SHP77 treated with DMSO at 0.1 percent for 48 hours (cell line): ENCODE measurements at places on chromosomes 12 and 14.

DNA sequence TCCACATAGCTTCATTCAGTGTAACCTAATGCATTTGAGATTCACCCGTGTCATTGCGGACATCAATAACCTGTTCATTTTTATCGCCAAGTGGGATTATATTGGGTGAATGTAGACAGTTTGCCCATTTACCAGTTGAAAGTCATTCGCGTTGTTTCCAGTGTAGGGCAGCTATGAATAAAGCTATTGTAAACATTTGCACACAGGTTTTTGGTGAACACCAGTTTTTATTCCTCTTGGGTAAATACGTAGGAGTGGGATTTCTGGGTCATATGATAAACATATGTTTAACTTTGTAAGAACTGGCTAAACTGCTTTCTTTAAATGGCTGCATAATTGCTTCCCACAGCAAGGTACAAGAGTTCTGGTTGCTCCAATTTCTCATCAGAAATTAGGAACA is 33.6 kb downstream of the C14orf132 start:
- DNase-seq, result no peak

DNA sequence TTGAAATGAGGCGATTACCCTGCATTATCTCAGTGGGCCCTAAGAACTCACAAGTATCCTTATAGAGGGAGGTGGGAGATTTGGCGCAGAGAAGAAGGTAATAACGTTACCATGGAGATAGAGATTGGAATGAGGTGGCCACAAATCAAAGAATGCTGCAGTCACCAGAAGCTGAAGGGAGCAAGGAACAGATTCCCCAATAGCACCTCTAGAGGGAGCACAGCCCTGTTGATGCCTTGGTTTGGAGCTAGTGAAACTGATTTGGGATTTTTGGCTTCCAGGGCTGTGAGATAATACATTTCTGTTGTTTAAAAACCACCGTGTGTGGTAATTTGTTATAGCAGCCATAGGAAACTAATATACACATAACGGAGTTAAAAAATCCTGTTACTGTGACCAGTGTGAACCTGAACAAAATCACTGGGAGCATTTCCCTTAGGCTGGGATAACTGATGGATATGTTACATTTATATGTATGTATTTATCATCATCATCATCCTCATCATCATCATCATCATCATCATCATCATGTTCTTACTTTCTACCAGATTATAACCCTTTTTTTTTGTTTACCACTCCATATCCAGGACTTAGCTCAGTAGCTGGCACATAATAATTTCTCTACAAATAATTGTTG is 100.3 kb downstream of the LIN7A start:
- no peak for DNase-seq

GRCh38 chr12:114955414-114956014 is 271.5 kb upstream of the TBX3 start:
- no peak for DNase-seq

- no peak for DNase-seq
Observed at GRCh38 chr12:104049903-104050356, at the start of gene GLT8D2. Gene GLT8D2 (minus strand): TSS chr12:104050187. CDS start chr12:104019648, 30,539 bp downstream.

- DNase-seq, result no peak
Observed at GRCh38 chr12:103912069-103912468, 18.1 kb upstream of the HSP90B1 start.

DNA sequence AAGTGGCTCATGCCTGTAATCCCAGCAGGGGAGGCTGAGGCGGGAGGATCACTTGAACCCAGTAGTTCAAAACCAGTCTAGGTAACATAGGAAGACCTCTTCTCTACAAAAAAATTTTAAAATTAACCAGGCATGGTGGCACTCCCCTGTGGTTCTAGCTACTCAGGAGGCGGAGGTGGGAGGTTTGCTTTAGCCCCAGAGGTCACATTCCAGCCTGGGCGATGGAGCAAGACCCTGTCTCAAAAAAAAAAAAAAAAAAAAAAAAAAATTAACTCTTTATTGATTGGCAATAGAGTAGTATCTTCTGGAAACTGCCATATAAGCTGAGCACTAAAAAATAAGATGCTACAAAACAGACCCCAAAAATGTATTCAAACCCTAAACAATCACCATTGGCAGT is 69.5 kb downstream of the LLPH start:
- DNase-seq, result no peak

- DNase-seq, result no peak
Observed at GRCh38 chr12:53733051-53733806, 6.0 kb upstream of the CALCOCO1 start.

DNA sequence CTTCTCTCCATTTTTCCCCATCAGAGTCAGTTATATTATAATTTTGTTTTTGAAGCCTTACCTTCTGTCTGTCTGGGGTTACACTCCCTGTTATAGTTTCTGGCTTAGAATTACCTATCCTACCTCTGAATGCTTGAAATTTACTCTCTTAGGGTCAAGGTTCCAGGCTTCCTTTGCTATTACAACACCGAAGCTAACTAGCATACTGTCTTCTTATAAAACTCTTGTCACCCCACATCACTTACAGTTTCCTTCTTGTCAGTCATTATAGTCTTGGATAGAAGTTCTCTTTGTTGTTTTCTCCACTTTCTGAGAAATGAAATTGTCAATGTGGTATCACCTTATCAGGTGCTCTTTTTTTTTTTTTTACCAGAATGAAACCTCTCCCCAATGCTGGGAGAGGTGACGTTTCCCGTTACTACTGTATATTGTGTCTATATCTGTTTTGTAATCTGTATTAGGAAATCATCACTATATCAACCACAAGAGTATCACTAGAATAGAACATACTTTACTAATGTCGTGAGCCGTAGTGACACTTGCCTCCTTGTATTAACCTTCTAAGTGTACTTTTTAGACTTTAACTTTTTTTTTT is 69.2 kb upstream of the PSMA6 start:
- DNase-seq, result no peak

GRCh38 chr14:54660604-54661111 is 93.7 kb downstream of the SAMD4A start:
- DNase-seq, result no peak

DNA sequence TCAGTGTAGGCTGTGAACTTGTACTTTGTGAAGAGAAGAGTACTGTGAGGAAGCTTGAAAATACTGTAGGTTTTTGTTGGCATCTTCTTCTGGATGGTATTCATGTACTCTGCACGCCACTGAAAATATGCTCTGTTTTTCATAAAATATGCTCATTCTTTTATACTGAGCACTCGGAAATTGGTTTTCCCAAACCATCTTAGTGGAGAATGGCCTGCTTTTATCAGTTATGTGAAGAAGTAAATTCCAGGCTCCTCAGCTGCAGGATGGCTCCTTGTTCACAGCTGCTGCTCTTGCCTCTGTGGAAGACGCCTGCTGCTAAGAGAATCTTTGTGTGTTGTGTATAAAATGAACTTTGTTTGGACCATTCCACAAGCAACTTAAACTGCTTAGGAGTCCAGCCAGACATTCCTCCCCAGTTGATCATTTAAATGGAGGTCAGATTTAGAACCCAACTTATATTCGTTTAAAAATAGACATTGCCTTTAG is 443.5 kb upstream of the RGS6 start:
- DNase-seq, result no peak

GRCh38 chr14:81594012-81594411 is 60.4 kb upstream of the SEL1L start:
- DNase-seq, result no peak

DNA sequence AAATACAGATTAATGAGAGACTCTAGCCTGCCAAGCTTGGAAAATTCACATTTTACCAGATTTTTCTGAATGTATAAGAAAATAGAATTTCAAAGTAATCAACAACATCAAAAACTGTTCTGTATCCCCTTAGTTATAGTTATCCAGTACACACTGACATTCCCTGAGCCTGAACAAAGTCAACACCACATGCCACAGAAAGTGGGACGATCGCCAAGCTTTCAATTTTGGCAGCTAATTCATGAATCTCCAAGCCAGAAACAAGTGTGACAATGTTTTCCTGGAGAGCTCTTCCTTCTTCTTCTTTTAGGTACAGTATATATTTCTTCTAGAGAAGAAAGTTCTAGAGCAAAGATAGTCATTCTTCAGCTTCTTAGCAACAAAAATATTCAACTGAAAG is 290.2 kb downstream of the PRKD1 start:
- DNase-seq, result peak; percentile 54
